Suprapubic skin (tissue), 4 donors: ENCODE measurements at places on chromosomes 2 and 18. TPM values are rescaled to one million over a fixed set of nuclear protein-coding genes. Genes with fewer than 3 reads are reported as not detected.

BBS5 gene
- total RNA-seq: 24.1 TPM

DNA sequence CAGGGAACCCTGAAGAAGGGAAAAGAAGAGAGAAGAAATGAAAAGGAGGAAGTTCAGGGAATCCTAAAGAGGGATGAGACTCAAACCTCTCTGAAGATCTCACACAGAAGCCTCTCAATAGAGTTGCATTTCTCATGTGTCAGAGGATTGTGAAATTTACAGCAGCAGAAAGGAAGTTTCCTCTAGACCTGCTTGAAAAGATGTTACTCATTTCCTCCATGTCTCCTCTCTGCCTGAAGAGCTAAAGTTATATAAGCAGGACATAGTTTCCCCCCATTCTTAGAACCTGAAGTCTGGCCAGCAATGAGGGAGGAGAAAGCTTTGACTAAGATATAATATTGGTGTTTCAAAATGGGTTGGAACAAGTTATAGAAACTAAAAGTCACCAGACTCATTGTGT is 1155.6 kb downstream of the LRP1B start:
- H3K27me3 ChIP-seq: no peaks in the 10 kb centered on the region
- H3K4me3 ChIP-seq: no peak overlapping the region

GRB14 gene
- total RNA-seq: 2.3 TPM

TSPYL6 gene
- total RNA-seq: not detected

GRCh38 chr2:207767461-207768167 is 2.1 kb downstream of the FZD5 start:
- H3K27ac ChIP-seq: no peak overlapping the region
- DNase-seq: no peak
- peaks cover 36% of the 10 kb centered on the region for H3K4me1 ChIP-seq
- H3K4me3 ChIP-seq: peak overlapping the region; percentile 77

DNA sequence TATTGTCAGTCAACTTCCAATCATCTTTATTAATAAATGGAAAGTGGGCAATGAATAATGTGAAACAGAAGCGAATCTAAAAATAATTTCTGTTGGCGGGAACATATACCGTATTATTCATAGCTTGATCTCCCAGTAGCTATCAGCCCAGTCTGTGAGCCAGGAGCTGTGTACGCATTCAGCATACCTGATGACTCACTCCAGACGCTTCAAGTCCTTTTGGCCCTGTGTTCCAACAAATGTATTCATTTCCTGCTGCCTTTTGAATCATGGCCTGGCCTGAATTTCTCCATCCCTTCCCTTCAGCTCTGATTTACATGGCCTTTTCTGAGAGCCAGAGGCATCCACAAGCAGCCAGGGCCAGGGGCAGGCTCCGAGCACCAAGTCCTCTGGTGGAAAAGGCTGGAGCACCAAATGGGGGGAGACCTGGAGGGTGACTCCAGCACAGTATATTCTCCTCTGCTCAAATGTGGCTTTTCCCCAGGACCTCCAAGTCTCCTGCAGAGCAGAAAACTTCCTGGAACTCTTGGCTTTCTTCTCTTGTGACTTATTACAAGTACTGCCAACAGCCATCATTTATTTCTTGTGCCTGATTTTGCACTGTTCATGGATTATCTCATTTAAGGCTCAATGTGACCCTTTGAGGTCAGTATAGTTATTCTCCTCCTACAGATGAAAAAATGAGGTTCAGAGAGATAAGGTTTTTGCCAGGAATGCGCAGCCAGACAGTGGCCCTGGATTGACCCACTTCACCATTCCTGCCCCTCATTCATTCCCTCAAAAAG is 108.7 kb downstream of the EN1 start:
- H3K27me3 ChIP-seq: no peaks in the 10 kb centered on the region
- H3K27ac ChIP-seq: no peak overlapping the region
- peak; percentile 67 for DNase-seq
- peaks cover 10% of the 10 kb centered on the region for H3K4me1 ChIP-seq

GRCh38 chr2:146990311-146991054 is 854.3 kb upstream of the ACVR2A start:
- peaks cover 15% of the 10 kb centered on the region for H3K4me1 ChIP-seq
- DNase-seq: no peak
- no peaks in the 10 kb centered on the region for H3K27me3 ChIP-seq
- no peaks in the 10 kb centered on the region for H3K36me3 ChIP-seq

DNA sequence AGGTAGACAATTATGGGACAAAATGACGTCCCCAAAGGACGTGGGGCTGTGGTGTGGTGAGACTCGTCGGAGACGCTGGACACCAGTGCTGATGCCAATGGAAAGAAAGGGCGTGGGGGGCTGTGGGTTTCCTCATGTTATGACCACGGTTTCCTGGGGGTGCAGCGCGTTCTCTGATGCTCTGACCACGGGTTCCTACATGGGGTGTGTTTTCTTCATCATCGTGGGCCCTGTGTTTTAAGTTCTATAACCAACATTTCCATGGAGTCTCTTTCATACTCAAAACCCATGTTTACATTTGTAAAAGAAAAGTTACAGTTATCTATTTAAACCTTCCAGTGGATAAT is 141.6 kb downstream of the RTP5 start:
- H3K4me1 ChIP-seq: no peaks in the 10 kb centered on the region
- DNase-seq: peak; percentile 55
- no peak overlapping the region for H3K4me3 ChIP-seq
- H3K27me3 ChIP-seq: no peaks in the 10 kb centered on the region
- no peak overlapping the region for H3K27ac ChIP-seq
